ENCODE measurements at places on chromosomes 1 and 21. TPM values are rescaled to one million over a fixed set of nuclear protein-coding genes. Genes with fewer than 3 reads are reported as not detected.

GRCh38 chr1:19273106-19273843 lies 15.3 kb downstream of the AKR7A3 start:
- H3K27me3 ChIP-seq, result peaks cover 35% of the 10 kb centered on the region
- no peak for DNase-seq
- H3K4me1 ChIP-seq, result no peaks in the 10 kb centered on the region
- no peak overlapping the region for H3K27ac ChIP-seq
- no peaks in the 10 kb centered on the region for H3K36me3 ChIP-seq

Gene GNG4
- total RNA-seq, result 13.5 TPM

DNA sequence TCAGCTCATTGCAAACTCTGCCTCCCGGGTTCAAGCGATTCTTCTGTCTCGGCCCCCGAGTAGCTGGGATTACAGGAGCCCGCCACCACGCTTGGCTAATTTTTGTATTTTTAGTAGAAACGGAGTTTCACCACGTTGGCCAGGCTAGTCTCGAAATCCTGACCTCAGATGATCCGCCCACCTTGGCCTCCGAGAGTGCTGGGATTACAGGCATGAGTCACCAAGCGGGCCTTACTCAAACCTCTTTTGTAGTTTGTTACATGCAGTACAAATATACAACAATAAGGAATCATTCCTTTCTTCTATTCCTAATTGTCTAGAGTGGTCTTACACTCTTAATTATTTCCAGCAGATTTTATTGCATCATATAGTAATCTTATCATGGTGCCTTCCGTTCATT lies 16.6 kb downstream of the SPATA17 start:
- H3K4me3 ChIP-seq, result no peak overlapping the region
- no peaks in the 10 kb centered on the region for H3K27me3 ChIP-seq
- no peak overlapping the region for H3K27ac ChIP-seq

- no peak overlapping the region for H3K4me3 ChIP-seq
- H3K27ac ChIP-seq, result no peak overlapping the region
- no peak for DNase-seq
- H3K27me3 ChIP-seq, result no peaks in the 10 kb centered on the region
These were observed 302.7 kb downstream of the GRIK1 start for GRCh38 chr21:29637134-29637533.

Gene MRAP
- not detected for total RNA-seq

Data from endodermal cell (in vitro differentiated cells).